Stimulated activated CD4-positive, alpha-beta T cell treated with anti-CD3 and anti-CD28 coated beads, Interleukin-15, amount 100 ng/mL, for 48 hours (primary cell): ENCODE measurements at places on chromosomes 11 and 22.

GRCh38 chr22:24564376-24565058 lies 8.7 kb downstream of the SNRPD3 start:
- no peak for DNase-seq

DNA sequence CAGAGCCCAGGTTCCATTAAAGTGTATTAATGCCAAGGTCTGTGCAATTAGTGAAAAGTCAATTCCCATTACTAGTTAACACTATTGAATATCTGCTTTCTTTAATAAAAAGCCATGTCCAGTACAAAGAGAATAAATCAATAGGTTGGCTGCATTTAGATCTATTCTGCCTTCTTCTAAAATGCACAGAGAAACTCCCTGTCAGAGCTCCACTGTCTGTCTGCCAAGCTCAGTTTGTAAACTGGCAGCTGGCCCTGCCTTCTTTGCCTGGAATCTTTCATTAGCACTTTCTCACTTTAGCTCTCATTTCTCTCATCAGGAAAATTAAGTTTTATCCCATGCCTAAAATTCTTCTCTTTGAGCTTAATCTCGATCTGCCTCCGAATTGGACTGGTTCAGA lies 35.6 kb downstream of the ARL14EP start:
- no peak for DNase-seq

DNA sequence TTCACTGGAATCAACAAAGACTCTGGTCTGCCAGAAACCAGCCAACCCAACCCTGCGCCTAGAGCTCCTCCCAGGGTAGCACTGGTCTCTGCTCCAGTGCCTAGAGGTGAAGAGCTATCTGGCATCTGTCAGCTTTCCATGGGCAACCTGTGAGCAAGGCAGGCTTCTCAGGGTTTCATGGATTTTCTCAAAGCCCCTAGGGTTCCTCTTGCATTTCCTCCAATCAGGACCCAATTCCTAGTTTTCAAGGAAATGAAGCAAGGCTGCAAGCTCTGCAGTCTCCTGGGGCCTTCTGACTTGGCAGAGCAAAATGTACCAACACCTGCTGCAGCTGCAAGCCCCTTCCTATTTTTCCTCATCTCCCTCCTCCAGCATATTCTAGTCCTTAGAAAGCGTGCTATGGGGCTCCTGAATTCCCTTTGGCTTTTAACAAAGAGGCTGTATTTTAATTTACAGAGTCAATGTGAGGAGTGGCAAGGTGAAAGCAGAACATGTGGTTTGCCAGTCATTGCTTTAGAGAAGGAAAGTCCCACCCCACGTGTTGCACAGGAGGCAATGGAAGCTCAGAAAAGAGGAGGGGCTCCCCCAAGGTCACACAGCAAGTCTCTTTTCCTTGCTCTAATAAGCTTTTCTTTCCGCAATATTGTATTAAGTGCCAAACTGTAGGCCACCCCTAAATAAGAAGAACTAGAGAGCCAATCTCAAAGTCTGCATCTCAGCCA lies 33.0 kb upstream of the RIC3 start:
- DNase-seq: no peak

- no peak for DNase-seq
Observed at GRCh38 chr22:49703505-49703904, 124.2 kb downstream of the BRD1 start.

GRCh38 chr11:26095340-26095739 lies 236.6 kb upstream of the ANO3 start:
- no peak for DNase-seq

GRCh38 chr11:40185793-40186192 lies 1273.7 kb downstream of the LRRC4C start:
- no peak for DNase-seq

DNA sequence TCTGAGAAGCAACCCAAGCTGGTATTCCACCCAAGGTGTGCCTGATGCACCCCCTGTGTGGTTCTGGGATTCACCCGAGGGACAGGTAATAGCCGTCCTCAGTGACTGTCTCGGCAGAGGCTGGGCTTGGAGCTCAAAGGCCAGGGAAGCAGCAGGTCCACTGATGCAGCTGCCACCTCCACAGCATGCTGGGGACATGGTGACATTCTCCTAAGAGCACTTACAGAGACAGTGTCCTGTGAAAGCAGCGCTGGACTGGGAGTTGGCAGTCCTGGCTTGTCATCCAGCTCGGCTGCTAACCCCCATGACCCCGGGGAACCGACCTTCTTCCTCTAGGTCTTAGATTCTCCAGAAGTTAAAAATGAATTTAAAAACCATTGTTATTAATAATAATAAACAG lies 72.8 kb downstream of the RPUSD4 start:
- no peak for DNase-seq

- no peak for DNase-seq
Observed at GRCh38 chr11:105907319-105907718, 114.7 kb downstream of the MSANTD4 start.

- no peak for DNase-seq
Observed at GRCh38 chr11:60960405-60960804, 8.4 kb upstream of the SLC15A3 start.

- DNase-seq: no peak
Observed at GRCh38 chr11:3645552-3645951, 624 bp downstream of the ART1 start.

DNA sequence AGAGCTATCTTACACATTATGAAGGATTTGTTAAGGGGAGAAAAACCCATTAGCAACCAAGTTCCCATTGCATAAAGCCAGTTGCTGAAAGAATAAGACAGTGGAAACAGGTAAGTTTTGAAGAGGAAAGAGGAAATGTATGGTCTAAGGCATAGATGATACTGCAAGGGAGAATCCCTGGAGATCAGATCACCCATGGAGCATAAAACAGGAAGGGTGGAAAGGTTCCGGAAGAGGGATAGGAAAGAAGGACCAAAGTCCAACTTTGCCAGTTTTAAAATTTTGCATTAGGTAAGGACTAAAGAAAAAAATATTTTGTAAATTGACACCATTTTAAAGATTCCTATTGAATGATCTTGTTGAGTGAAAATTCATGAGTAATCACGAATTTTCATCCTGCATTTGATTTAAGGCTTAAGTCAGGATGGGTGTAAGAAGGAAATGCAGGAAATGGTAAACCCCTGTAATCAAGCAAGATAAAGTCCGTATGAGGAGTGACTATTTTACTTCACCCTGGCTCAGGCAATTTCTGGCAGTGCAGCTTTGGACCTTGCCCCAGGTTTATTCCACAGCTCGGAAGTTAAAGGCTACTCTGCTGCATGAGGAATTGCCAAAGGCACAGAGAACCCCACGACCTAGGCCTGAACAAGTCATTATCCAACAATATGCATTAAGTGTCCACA lies 70.9 kb downstream of the CCDC34 start:
- no peak for DNase-seq

DNA sequence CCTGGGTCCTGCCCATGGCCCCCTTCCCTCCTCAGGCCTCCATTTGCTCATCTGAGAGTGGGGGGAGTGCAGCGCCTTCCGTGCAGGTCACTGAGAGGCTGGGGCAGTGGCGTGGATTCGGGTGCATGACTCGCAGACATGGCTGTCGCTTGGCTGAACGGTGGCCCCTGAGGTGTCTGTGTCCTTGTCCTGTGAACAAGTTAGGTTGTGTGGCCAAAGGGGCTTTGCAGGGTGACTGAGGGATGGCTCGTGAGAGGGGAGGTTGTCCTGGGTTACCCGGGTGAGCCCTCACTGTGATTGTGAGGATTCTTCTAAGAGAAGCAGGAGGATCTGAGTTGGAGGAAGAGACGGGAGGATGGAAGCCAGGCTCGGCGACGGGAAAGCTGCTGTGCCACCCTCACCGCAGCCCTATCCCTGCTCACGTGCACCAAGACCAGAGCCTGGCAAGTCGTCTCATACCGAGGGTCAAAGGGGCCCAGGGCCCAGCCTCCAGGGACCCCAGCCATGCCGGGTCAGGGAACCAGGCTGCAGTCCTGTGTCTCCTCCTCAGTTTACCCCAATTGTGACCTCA lies 79.1 kb downstream of the KCNQ1 start:
- DNase-seq: no peak

DNA sequence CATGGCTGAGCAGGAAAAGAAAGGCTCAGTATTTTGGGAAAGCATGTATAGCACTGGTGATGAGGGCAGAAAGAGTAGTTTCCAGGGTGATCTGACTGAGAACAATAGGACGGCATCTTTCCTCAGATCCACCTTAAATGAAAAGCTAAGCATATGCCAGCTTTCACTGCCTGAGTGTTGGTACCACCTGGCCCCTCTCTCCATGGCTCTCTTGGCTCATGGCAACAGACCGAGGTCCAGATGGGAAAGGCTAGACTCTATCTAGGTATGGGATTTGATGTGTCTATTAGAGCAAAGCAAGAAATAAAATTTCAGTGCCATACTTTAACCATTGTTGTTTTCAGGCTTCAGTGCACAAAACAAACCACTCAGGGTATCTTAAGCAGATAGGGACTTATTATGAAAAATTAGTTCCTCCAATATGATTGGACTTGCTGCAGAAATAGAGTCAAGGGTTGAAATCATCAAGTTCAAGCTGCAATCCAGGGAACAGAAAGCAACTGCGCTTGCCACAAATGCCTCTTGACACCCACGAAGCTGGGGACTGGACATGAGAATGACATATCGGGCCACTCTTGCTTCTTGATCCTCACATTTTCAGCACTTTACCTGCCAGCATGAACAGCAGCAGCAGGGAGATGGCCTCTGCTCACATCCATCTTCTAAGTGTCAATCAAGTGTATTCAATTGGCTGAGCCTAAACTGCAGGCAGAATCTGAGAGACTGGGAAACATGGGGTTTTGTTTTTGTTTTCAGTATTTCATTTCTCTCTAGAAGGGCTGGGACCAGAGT lies 64.0 kb upstream of the SNX19 start:
- no peak for DNase-seq

DNA sequence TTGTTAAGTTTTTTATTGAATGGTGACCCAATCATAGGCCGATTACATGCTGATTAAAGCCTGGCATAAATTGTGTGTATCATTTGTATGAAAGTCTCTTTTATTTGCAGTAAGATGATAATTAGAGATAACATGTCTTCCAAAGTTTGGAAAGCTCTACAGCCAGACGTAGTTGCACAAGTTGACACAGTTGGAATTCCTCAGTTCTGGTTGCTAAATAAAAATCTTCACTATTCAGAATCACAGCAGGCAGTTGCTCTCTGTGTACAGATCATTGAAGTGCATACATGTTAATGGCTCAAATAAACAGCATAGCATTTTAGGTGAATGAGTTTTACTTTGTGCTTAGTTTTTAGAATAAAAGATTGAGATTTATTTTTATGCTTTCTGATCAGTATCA lies 69.5 kb downstream of the ARHGAP42 start:
- DNase-seq: no peak

DNA sequence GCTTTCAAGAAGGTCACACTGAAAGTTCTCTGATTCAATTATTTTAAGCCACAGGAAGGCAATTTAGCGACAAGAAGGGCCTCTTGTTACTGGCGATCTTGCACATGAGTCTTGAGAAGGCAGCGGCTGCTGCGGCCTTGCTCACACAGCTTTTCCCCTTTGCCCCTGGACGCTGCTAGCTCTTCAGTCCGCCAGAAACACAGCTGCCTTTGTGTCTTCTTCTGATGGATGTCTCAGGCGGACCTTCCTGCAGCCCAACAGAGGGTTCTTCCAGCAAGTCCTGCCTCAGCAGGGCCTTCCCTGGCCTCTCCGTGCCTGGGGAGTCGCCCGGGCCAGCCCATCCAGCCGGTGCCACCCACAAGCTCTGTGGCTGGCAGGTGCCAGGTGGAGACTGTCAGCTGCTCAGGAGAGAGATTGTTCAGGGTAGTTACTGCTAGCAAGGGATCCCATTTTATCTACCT lies 59.4 kb downstream of the PKNOX2 start:
- no peak for DNase-seq

DNA sequence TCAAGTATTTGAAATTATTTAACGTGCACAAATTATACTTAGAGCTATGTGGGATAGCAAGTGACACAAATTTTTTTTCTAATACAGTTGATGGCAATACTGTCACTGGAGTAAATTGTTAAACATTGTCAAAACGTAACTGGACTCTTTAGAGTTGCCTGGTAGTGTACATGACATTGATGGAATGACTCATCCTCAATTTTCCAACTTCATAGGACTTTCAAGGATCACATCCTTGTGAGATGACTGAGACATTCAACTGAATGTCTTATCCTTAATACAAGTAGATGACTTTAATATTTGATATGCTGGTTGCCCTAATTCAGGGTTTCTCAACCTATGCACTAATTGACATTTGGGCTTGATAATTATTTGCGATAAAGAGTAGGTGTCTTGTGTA lies 310.0 kb downstream of the SWAP70 start:
- no peak for DNase-seq

DNA sequence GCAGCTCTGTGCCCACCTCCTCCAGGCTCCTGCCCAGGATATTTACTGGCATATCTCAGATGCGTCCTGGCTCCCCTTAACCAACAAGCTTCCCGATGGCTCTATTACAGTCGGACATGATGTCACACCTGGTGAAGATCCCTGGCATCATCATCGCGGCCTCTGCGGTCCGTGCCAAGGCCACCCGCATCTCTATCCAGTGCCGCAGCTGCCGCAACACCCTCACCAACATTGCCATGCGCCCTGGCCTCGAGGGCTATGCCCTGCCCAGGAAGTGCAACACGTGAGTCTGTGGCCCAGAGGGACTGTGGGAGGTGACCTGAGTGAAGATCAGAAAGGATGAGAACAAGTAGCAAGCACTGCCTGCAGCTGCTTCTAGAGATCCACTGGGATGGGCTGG lies 6.5 kb downstream of the MCM5 start:
- no peak for DNase-seq

- DNase-seq: no peak
Observed at GRCh38 chr11:30729187-30729713, 143.1 kb upstream of the MPPED2 start.
